Breast epithelium (tissue), 4 donors: ENCODE measurements at places on chromosomes 12 and 14. TPM values are rescaled to one million over a fixed set of nuclear protein-coding genes. Genes with fewer than 3 reads are reported as not detected.

DNA sequence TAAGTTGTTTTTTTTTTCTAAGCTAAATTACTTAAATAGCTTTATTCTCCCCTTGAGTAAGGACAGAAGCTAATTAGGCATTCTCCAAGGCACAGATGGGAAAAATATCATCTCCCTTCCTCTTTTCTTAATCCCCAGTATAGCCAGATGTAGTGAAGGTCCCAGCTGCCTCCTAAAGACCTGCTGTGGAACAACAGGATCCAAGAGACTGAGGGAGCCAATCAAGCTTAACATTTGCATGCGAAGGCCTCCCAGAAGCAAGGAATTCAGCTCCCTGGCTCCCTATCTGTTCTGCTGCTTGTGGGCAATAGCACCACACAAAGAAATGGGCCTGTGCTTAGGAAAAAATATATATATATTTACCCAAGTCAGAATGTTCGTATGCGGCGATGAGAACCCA is 255.2 kb downstream of the SYT1 start:
- no peaks in the 10 kb centered on the region for H3K4me1 ChIP-seq
- no peak for DNase-seq
- H3K36me3 ChIP-seq, result no peaks in the 10 kb centered on the region
- no peak overlapping the region for H3K27ac ChIP-seq
- no peaks in the 10 kb centered on the region for H3K27me3 ChIP-seq

DNA sequence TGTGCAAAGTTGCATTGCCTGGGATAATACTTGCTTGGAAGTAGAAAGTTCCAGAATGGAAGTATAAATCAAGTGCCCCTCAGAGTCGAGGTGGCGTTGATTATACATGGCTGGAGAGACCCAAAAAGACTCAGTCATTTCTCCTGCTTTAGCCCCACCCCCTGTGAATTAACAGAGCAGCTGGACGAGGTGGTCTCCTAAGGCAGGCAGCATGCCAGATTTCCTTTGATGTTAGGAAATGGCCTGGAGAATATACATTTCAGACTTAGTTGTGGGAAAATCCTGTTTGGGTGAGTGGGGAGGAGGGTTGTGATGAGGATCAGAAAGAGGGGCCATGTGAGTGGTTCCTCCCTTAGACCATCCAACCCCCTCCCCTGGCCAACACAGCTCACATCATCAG is 406.1 kb upstream of the TMPO start:
- no peak for DNase-seq
- H3K4me1 ChIP-seq, result no peaks in the 10 kb centered on the region
- no peaks in the 10 kb centered on the region for H3K27me3 ChIP-seq
- no peak overlapping the region for H3K4me3 ChIP-seq
- H3K36me3 ChIP-seq, result no peaks in the 10 kb centered on the region

DNA sequence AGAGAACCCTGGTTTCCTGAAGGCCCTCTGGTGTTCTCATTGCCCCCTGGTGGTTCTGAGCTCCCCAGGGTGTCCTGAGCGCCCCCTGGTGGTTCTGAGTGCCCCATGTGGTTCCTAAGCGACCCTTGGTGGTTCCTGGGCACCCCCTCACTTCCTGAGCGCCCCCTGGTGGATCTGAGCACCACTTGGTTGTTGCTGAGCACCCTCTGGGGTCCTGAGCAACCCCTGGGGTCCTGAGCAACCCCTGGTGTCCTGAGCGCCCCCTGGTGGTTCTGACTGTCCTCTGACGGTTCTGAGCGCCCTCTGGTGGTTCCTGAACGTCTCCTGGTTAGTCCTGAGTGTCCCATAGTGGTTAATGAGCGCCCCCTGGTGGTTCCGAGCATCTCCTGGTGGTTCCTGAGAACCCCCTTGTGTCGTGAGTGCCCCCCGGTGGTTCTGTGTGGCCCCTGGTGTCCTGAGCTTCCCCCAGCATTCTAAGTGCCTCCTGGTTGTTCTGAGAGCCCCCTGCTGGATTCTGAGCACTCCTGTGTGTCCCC is 568.3 kb downstream of the TMEM121 start:
- H3K27ac ChIP-seq, result no peak overlapping the region
- no peaks in the 10 kb centered on the region for H3K36me3 ChIP-seq
- no peaks in the 10 kb centered on the region for H3K4me1 ChIP-seq
- no peak overlapping the region for H3K4me3 ChIP-seq
- no peaks in the 10 kb centered on the region for H3K27me3 ChIP-seq
- DNase-seq, result no peak

GRCh38 chr12:12872934-12873275 is 18.5 kb upstream of the GPRC5A start:
- H3K4me1 ChIP-seq, result no peaks in the 10 kb centered on the region
- H3K27me3 ChIP-seq, result no peaks in the 10 kb centered on the region
- no peak for DNase-seq
- no peak overlapping the region for H3K4me3 ChIP-seq
- peak overlapping the region; percentile 81 for H3K27ac ChIP-seq
- no peaks in the 10 kb centered on the region for H3K36me3 ChIP-seq

GRCh38 chr12:3319723-3320492 is 171.1 kb upstream of the PRMT8 start:
- no peaks in the 10 kb centered on the region for H3K4me1 ChIP-seq
- H3K27me3 ChIP-seq, result no peaks in the 10 kb centered on the region
- no peak overlapping the region for H3K4me3 ChIP-seq
- H3K36me3 ChIP-seq, result no peaks in the 10 kb centered on the region

Gene RPS26
- 557 TPM for total RNA-seq

Gene TEAD4
- 12.6 TPM for total RNA-seq
